MV-4-11 (cell line): ENCODE measurements at places on chromosomes 6 and 20.

GRCh38 chr20:23135449-23136420 lies 49.6 kb upstream of the CD93 start:
- peak; percentile 87 for DNase-seq

- no peak for DNase-seq
Observed at GRCh38 chr6:48068278-48069251, 42.4 kb downstream of the PTCHD4 start.

DNA sequence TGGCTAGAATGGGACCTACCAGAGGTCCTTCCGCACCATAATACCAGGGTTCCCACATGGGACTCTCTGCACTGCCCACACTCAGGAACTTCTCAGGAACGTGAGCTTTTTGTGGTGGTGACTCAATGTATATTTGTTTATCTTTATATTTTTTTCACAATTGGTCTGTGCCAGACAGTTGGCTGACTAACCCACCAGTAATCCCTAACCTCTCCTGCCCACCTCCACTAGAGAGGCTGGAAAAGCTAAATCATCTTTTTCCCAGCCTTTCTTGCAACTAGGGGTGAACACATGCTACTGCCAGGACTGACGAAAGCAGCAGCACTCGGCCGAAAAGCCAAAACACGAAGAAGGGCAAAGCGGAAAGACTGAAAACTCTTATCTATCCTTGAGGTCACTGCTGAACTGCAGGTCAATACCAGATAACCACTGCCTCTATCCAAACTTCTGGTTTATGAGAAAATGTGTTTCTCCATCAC lies 112.9 kb downstream of the TRERF1 start:
- peak; percentile 53 for DNase-seq

GRCh38 chr6:161683400-161683799 lies 409.5 kb upstream of the AGPAT4 start:
- no peak for DNase-seq

GRCh38 chr6:139572001-139572400 lies 197.6 kb upstream of the CITED2 start:
- no peak for DNase-seq

- no peak for DNase-seq
Observed at GRCh38 chr20:32702706-32703425, 29.1 kb upstream of the C20orf203 start.

DNA sequence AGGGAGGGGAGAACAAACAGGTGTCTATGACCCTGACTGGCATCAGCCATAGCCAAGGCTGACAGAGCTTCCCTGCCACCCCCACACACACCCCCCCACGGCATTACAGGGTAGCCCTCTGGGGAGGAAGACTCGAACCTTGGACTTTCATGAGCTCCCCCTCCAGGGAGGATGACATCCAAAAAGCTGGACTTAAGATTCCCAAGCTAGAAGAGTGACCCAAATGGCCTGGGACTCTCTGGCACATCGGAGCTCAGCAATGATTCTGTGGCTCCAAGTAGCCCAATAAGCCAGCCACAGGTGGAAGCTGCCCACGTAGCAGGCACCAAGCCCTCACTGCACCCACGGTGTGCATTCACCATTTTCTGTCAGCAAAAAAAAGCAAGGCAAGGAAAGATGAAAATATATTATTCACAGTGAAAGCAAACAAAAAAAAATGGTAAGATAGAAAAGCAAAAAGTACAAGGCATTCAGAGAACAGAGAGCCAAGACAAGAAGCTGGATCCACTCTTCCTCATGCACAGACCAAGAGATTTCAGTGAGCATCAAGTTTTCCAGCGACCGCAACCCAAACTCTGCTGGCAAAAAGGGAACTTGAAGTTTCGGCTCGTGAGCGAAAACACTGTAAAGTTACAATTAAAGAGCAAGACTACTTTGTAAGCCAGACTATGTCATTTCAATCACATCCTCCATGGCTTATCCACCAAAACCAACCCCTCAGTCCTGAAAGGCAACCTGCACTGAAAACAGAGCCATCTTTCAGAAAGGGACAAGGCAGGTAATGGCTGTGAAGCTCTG lies 10.9 kb downstream of the JAG1 start:
- peak; percentile 93 for DNase-seq

GRCh38 chr20:1792274-1792673 lies 102.9 kb upstream of the SIRPA start:
- DNase-seq: no peak

- no peak for DNase-seq
Observed at GRCh38 chr6:4676016-4676415, 100.2 kb upstream of the CDYL start.

- DNase-seq: no peak
Observed at GRCh38 chr20:3693376-3693775, 11.6 kb upstream of the ADAM33 start.

DNA sequence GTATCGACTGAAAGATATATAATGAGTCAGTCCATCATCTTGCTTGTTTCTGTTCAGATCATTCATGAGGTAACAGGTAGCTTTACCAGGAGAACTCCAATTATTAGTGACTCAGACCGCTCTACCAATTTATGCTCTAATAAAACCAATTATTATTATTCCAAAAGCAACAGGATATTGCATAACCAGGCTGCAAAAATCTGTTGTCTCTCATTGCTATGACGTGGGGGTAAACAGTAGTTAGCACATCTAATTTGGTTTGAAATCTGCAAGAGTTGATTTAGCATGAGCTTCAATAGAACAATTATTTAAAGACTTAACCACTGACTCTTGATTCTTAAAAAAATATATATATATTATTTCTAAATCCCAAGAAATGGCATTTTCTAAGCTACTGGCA lies 90.9 kb upstream of the MAP7 start:
- no peak for DNase-seq
